ENCODE measurements at places on chromosomes 2 and 18.

GRCh38 chr2:54109848-54110247 is 5.6 kb upstream of the ACYP2 start:
- no peak for DNase-seq

GRCh38 chr2:231861288-231861931 is 64.8 kb downstream of the NPPC start:
- DNase-seq, result no peak

GRCh38 chr18:37533647-37534584 is 31.7 kb downstream of the CELF4 start:
- no peak for DNase-seq

DNA sequence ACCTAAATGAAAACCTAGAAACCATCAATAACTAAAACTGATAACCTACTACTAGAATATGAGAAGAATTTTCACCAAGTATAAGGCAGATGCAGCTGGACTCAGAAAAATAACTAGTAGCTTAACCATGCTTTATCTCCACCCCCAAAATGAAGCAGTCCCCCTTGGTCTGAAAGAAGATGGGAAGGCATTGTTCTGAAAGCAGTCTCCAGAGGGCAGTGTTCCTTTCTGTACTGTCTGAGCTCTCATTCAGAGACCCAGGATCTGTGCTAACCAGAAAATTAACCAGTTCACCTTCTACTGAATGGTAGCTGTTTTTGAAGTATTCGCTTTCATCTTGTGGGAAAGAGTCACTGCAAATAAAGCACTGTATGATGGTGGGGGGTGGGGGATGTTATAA is 273.0 kb downstream of the PDE11A start:
- no peak for DNase-seq

GRCh38 chr2:17257189-17257909 is 260.9 kb downstream of the RAD51AP2 start:
- no peak for DNase-seq

DNA sequence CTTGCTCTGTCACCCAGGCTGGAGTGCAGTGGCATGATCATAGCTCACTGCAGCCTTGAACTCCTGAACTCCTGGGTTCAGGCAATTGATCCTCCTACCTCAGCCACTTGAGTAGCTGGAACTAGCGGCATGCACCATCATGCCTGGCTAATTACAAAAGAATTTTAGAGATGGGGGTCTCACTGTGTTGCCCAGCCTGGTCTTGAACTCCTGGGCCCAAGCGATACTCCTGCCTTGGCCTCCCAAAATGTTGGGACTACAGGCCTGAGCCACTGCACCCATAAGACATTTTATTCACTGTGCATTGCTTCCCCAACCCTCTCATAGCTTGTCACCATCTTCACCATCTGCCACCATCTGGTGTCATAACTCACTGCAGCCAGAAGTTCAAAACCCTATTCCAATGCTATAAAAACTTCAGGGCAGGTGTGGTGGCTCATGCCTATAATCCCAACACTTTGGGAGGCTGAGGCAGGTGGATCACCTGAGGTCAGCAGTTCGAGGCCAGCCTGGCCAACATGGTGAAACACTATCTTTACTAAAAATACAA is 78.7 kb downstream of the NCAPH start:
- DNase-seq, result no peak
